ENCODE measurements at places on chromosomes 12 and 14. TPM values are rescaled to one million over a fixed set of nuclear protein-coding genes. Genes with fewer than 3 reads are reported as not detected.

GLIPR1L1 gene
- total RNA-seq: not detected

TMEM63C gene
- total RNA-seq: not detected

ANKRD33 gene
- not detected for total RNA-seq

- no peak overlapping the region for H3K27ac ChIP-seq
- no peaks in the 10 kb centered on the region for H3K27me3 ChIP-seq
- DNase-seq: no peak
- H3K4me1 ChIP-seq: no peaks in the 10 kb centered on the region
- H3K36me3 ChIP-seq: no peaks in the 10 kb centered on the region
Measured at GRCh38 chr12:22118238-22118790, 72.3 kb downstream of the CMAS start.

GRCh38 chr14:94823556-94824341, 53.8 kb upstream of the GSC start:
- no peak overlapping the region for H3K4me3 ChIP-seq
- no peak for DNase-seq
- H3K27me3 ChIP-seq: no peaks in the 10 kb centered on the region
- H3K4me1 ChIP-seq: no peaks in the 10 kb centered on the region
- peaks cover 9% of the 10 kb centered on the region for H3K36me3 ChIP-seq

GRCh38 chr12:52387859-52388258, 2.4 kb upstream of the KRT84 start:
- no peak for DNase-seq
- peaks cover 21% of the 10 kb centered on the region for H3K27me3 ChIP-seq
- H3K4me3 ChIP-seq: no peak overlapping the region
- H3K36me3 ChIP-seq: no peaks in the 10 kb centered on the region

GRCh38 chr14:68145036-68145435, 325.5 kb downstream of the RAD51B start:
- H3K4me3 ChIP-seq: no peak overlapping the region
- H3K36me3 ChIP-seq: peaks cover 21% of the 10 kb centered on the region
- no peaks in the 10 kb centered on the region for H3K27me3 ChIP-seq
- peaks cover 91% of the 10 kb centered on the region for H3K4me1 ChIP-seq
- DNase-seq: no peak
- H3K27ac ChIP-seq: no peak overlapping the region

GRCh38 chr12:5506295-5506694, 74.4 kb downstream of the NTF3 start:
- H3K36me3 ChIP-seq: no peaks in the 10 kb centered on the region
- H3K27ac ChIP-seq: no peak overlapping the region
- peaks cover 35% of the 10 kb centered on the region for H3K4me1 ChIP-seq

DNA sequence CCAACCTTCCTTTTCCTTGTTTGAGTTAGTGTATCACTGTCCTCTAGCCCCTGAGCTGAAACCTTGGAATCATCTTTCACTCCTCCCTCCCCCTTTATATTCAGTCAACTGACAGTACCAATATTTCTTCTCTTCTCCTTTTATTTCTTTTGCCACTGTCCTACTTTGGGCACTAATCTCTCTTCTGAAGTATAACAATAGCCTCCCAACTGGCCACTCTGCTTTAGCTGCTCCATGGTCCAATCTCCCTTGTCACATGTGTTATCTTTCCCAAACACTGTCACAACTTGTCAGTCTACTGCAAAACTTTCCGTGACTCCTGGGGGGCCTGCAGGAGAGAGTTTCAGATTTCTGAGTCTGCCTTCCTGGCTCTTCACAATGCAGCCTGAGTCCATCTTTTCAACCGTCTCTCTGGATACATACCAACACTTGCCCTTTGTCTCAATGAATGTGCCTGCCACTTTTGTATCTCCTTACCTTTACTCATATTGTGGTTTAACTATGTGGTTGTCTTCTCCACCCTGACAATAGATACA, 471.2 kb downstream of the DIO2 start:
- no peak overlapping the region for H3K27ac ChIP-seq
- no peak overlapping the region for H3K4me3 ChIP-seq
- no peaks in the 10 kb centered on the region for H3K4me1 ChIP-seq
- no peak for DNase-seq
- H3K27me3 ChIP-seq: no peaks in the 10 kb centered on the region
- H3K36me3 ChIP-seq: no peaks in the 10 kb centered on the region

GRCh38 chr12:117921929-117922777, 46.6 kb downstream of the KSR2 start:
- H3K4me3 ChIP-seq: no peak overlapping the region
- H3K27me3 ChIP-seq: peaks cover 5% of the 10 kb centered on the region
- no peak for DNase-seq
- H3K27ac ChIP-seq: no peak overlapping the region

DNA sequence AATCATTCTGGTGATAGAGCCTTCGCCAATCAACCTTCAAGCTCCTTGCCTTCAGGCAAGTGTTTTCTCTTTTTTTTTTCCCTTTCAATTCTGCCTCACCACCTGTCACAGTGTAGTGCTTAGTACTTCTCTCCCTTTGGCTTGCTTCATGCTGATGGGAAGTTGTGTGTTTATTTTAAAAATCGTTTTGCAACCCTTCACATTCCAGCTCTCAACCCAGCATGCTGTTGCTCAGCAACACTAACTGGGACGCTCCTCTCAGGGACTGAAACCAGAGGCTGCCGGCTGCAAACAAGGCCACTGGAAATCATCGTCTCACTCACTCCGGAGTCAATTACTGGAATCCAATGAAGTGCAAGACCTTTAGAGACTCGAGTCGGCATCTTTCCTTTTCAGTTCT, 342.7 kb downstream of the PRKD1 start:
- H3K27ac ChIP-seq: peak overlapping the region; percentile 51
- peak; percentile 82 for DNase-seq
- H3K4me1 ChIP-seq: peaks cover 17% of the 10 kb centered on the region
- H3K27me3 ChIP-seq: no peaks in the 10 kb centered on the region
- H3K36me3 ChIP-seq: no peaks in the 10 kb centered on the region

DNA sequence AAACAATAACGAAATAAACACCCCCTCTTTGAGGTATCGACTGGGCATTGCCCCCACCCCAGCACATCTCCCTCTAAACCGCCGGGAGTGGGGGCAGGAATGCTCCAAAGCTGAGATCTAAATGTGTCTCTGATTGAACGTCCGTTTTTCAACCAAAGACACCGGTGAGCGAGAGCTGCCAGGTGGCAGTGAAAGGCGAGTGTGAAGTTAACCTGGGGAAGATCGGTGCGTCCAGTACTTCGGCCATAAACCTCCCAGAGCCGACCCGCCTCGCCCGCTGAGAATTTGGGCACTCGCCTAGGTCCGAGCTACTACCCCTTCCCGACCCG, 625 bp downstream of the ANGEL1 start:
- H3K4me1 ChIP-seq: peaks cover 18% of the 10 kb centered on the region
- DNase-seq: no peak
- H3K4me3 ChIP-seq: peak overlapping the region; percentile 96
